ENCODE measurements at places on chromosomes 7 and 10.

DNA sequence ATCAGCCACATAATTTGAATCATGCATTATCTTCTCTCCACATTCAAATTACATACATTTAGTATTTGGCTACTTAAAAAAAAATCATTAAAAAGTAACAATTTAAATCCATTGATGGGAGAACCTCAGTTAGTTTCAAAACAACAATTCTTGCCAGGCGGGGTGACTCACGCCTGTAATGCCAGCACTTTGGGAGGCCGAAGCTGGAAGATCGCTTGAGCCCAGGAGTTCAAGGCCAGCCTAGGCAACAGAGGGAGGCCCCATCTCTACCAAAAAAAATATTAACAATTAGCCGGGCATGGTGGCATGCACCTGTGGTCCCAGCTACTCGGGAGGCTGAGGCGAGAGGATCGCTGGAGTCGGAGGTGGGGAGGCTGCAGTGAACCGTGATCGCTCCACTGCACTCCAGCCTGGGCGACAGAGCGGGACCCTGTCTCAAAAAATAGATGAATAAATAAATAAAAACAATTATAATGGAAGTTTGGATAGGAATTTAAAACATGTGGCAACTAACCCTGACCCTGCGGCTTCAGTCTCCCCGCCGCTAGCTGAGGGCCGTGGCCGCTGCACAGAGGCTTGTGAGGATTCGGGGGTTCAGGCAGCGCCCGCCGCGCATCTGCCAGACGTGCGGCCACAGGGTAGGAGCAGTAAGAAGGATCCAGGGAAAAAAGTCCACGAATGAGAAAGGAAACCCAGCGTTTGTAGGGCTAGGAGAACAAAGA lies 1.1 kb upstream of the CSGALNACT2 start:
- DNase-seq, result no peak

DNA sequence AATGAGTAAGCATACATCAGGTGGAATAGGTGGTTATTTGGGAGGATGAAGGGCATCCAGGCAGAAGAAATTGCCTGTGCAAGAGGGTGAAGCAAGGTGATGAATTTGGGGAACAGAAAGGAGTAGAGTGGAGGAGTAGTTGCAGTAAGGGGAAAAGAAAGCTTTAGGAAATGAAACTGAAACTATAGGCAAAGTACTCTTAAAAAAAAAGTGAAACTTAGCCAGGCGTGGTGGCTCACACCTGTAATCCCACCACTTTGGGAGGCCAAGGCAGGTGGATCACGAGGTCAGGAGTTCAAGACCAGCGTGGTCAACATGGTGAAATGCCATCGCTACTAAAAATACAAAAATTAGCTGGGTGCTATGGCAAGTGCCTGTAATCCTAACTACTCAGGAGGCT lies 17.6 kb downstream of the NUP205 start:
- no peak for DNase-seq

- DNase-seq, result no peak
Measured at GRCh38 chr7:28626221-28626620, 213.9 kb downstream of the CREB5 start.

GRCh38 chr7:1990001-1990670 lies 242.6 kb downstream of the MAD1L1 start:
- no peak for DNase-seq

DNA sequence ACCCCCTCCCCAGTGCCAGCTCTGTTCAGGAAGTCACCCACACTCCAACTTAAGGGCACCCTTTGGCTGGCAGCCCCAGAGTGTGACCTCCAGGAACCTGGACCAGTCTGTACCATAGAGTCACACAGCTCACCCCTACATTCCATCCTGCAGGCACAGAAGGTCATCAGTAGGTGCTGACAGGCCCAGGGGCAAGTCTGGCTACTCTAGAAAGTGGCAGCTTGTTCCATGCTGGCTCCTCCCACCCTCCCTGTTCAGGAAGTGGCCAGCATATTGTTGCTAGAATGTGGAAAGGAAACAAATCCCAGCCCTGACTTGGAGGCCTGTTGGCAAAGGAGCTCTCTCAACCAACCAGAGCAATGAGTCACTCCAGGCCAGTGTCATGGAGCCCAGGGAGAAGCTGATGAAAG lies 3.2 kb upstream of the NCOA4 start:
- DNase-seq, result no peak

DNA sequence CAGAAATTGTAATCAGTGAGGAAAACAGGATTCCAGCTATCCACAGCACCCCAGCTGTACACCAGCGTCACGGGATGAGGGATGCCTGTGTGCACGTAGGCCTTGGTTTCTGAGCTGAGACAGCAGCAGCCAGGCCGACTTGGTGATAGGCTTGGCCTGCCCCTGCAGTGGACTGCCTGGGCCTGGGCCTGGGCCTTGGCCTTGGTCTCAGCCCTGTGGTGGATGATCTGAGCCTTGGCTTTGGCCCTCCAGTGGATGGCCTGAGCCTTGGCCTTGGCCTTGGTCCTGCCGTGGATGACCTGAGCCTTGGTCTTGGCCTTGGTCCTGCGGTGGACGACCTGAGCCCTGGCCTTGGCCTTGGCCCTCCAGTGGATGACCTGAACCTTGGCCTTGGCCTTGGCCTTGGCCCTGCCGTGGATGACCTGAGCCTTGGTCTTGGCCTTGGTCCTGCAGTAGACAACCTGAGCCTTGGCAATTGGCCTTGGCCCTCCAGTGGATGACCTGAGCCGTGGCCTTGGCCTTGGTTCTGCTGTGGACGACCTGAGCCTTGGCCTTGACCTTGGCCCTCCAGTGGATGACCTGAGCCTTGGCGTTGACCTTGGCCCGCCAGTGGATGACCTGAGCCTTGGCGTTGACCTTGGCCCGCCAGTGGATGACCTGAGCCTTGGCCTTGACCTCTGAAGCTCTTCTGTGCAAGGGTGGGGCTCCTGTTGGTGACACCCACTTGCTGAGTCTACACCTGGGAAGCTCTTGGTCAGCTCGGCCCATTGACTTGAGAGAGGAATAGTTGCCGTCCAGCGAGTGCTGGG lies 93.8 kb downstream of the CUX1 start:
- no peak for DNase-seq

GRCh38 chr7:149422162-149422913 lies 38.5 kb downstream of the ZNF777 start:
- peak; percentile 94 for DNase-seq

GRCh38 chr10:114322344-114322743 lies 82.0 kb downstream of the AFAP1L2 start:
- no peak for DNase-seq

- no peak for DNase-seq
Measured at GRCh38 chr7:158958618-158959017, 102.3 kb downstream of the DYNC2I1 start.

DNA sequence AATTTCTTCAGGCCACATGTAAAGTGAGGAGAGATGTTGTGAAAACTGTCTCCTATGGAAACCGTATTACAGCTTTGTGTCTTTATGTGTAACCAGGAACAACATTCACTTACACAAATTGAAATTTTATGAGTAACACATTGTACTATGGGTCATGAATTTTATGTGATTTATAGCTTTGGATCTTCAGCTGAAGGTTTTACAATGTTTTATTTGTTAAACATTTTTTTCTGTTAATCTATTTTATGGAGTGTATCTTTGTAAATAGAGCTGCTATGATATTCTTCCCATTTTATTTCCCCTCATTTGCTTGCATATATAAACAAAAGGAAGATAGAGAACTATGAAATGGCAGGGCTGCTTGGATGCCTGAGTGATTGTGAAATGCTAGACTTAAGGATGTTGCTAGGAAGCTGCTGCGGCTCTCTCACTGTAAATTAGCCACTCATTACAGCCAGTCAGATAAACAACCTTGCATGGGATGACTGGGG lies 104.5 kb upstream of the PCLO start:
- DNase-seq, result peak; percentile 41

GRCh38 chr7:74718336-74718735 lies 55.5 kb upstream of the NCF1 start:
- no peak for DNase-seq

GRCh38 chr7:29461996-29462395 lies 101.6 kb upstream of the PRR15 start:
- no peak for DNase-seq

DNA sequence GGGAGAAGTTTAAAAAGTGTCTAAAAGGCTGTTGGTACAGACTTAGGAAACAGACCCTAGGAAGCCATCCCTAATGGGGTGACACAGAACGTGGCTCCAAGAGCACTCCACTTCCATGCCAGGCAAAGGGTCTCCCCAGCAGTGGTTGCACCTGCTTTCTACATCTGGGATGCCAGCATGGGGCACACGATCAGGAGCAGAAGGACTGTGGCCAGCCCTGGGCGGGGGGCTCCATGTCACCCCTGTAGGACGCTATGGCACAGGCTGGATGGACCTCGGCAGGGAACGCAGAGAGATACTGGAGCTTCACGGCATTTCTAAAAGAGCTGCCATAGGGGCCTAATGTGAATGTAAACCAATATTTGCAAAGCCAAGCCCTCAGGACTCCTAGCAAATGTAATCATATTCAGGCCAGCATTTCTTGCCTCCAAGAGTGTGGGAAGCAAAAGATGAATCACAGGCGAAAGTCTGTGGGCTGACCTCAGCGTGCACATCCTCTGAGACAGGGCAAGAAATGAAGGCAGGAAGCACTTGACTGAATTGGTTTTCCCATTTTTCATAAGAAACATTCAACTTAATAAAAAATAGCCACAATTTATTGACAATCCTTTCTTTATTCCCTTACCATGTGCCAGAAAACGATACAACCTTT lies 93.9 kb downstream of the ATXN7L1 start:
- DNase-seq, result no peak
